ENCODE measurements at places on chromosomes 2 and 18.

DNA sequence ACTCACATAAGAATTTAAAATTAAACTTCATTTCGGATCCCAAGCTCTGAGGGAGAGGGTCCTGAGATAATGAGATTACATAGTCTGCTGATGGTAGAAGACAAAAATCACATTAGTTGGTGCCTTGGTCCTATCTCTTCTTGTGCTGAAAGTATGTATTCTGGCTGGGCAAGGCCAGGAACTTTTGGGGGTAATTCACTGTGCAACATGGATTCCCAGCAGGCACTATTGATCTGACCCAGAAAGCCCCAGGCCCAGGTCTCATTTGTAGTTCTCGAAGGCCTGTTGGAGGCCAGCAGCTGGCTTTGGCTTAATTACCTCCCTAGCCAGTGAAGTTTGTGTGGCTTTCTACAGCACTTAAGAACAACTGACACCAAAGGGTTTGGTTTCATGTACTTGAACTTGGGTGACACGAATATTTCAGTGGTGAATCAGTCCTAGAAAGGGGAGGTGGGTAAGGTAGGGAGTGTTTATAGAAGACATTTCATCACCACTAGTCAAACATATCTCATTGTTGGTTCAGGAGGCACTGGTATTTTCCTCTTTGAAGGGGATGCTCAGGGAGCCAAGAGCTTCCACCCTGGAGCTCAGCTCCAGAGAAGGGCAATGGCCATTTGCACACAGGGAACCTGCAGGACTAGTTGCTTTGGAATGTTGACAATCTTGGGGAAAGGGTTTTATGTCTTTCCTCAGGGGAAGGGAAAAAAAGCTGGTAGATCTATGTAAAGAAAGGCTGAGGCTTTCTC lies 217.8 kb downstream of the OSR1 start:
- peak; percentile 16 for DNase-seq

DNA sequence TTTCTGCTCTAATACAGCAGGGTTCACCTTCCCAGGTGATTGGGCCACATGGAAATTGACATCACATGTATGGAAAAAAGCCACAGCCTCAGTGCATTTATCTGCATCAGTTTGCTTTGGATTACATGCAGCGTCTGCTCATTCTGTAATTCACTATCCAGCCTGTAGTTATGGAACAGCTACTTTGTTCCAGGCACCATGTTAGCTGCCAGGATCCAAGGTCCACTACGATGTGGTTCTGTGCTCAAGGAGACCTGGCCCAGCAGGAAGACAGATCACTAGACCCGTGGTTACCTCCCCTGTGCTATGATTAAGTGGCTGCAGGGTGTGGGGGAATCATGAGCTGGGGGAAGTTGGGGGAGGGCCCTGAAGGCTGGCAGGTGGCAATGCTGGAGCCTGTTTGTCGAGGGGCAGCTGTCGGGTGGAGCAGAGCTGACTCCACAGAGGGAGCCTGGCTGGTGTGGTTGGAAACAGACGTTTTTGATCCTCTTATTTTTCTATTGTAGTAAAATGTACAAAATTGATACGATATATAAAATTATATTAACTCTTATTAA lies 58.6 kb downstream of the TSHZ1 start:
- no peak for DNase-seq

DNA sequence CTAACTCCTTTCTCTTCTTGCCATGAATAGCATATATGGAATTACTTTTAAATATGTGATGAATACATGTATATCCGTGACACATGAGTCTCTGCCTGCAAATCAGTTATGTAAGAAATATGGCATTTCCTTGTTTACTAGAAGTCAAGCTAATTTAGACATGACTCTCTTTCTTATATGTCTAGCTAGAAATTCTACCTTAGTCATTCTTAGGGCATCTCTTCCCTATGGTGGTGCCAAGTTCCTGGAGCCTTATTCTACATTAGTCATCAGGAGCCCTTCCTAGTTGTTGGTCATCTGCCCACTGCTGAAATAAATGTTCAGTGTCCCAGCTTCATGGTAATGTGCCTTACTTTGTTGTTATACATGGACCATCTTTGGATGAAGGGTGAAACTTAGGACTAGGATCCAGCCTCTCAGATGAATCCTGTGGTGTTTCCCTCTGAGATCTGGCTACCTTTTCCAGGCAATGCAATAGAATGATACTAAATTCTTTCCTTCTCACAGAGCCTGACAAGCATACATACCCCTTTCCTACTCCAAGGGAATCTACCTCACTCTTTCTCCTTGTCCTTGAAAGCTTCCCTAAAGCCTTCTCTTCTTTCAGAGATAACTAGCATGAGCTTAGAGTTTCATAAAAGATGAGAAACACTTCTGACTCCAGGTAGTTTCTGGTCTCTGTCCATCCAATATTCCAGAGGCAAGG lies 415.3 kb upstream of the VWC2L start:
- DNase-seq, result peak; percentile 82

DNA sequence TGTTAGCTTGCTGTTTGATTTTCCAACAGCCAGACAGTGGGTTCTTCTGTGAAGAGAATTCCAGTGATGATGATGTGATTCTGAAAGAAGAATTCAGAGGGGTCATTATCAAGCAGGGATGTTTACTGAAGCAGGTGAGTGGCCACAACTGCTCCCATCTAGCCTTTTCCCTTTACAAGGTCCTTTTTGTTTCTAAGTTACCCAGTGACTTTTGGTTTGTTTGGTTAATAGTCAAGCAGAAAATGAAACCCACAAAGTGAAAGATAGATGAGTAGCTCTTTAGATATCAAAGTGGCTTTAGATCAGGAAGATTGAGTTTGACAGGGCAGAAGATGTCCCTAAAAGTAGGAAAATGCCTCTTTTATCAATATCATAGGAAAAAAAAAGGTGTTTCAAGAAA lies 23.3 kb downstream of the PLEK start:
- DNase-seq, result no peak

- DNase-seq, result peak; percentile 51
Observed at GRCh38 chr2:240250985-240251847, 110.8 kb upstream of the OTOS start.

DNA sequence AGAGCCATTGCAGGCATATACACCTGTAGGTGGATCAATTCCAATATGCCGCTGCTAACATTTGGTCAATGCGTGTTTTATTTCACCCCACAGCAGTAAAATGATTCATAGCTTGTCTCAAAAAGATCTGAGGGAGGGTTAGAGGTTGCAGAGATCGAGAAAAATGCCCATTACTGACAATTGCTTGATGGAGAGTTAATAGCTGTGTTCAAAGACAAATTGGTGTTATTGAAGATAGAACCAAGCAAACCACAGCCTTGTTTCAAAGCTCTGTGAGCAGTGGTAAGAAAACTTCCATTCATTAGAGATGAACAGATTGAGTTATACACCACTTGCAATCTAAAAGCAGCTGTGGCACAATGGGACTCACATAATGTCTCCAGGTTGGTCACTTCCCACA lies 95.4 kb downstream of the KCNE4 start:
- no peak for DNase-seq

- DNase-seq, result no peak
Observed at GRCh38 chr2:10372203-10372861, 69.6 kb downstream of the HPCAL1 start.
